COLO829 (cell line): ENCODE measurements at places on chromosomes 4 and X.

DNA sequence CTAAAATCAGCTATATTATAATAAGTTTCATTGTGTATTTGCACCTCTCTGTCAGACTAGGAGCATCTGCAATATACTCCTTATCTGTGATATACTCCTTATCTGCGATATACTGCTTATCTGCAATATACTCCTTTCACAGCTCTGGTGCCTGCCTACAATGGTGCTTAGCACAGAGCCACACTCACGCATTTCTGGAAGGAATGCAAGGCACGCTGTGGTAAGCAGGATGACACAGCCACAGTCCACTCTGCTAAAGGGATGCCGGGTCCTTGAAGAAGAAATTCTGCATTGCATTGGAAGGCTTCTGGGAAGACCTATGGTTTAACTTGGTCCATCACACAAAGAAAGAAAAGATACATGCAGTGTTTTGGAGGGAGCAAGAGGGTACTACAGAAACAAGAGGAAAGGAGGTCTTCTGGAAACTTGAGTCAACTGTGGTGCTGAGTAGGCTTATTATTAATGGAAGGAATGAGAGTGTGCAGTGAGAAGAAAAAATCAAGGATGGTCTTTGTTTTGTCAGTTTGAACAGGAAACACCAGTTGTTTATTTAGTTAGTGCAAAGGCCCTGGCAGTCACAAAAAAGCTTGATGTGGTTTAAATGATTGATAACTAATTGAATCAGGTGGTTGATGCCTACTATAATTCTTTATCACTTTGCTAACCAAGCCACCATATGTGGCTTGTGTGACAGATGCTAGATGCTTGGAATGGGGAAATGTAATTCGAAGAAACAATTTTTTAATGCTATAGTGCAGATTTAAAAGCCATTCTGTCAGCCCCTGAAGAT lies 342.3 kb downstream of the GRXCR1 start:
- no peak for DNase-seq

GRCh38 chr4:72006586-72006985 lies 25.2 kb upstream of the NPFFR2 start:
- peak; percentile 68 for DNase-seq

DNA sequence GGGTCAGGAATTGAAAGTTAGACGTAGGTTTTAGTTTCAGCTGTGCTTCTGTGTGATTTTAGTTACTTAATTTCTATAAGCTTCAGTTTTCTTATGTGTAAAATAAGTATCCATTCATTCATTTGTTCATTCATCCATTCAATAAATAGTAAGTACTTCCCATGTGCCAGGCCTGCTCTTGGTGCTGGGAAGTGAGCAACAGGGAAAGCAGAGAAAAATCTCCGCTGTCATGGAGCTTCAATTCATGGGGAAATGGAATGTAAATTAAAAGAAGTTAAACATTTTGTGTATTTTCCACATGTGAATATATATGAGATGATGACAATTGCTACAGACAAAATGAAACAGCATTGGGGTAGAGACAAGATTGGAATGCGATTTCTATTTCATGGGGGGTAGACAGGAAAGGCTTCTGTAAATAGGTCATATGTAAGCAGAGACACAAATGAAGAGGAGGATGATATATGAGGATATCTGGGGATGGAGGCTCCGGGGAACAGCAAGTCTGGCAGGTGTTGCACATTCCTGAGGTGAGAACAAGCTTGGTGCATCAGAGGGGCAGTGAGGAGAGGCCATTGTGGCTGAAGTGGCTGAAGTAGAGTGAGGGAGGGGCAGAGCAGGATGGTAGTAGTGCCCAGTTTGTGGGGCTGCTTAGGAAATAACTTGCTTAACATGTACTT lies 66.2 kb downstream of the FHIP1A start:
- no peak for DNase-seq

GRCh38 chr4:147794314-147794680 lies 62.4 kb downstream of the ARHGAP10 start:
- DNase-seq = no peak

GRCh38 chrX:10938365-10938923 lies 172.7 kb upstream of the HCCS start:
- DNase-seq = no peak

- DNase-seq = peak; percentile 10
Observed at GRCh38 chrX:44873415-44874276, 658 bp downstream of the KDM6A start.

- no peak for DNase-seq
Observed at GRCh38 chr4:177187371-177187770, 122.3 kb upstream of the NEIL3 start.

GRCh38 chr4:26719954-26720552 lies 136.2 kb downstream of the TBC1D19 start:
- DNase-seq = peak; percentile 5

- no peak for DNase-seq
Observed at GRCh38 chr4:44861756-44862155, 135.4 kb upstream of the GNPDA2 start.

- DNase-seq = no peak
Observed at GRCh38 chrX:153063315-153063714, 7.0 kb downstream of the PNMA3 start.

DNA sequence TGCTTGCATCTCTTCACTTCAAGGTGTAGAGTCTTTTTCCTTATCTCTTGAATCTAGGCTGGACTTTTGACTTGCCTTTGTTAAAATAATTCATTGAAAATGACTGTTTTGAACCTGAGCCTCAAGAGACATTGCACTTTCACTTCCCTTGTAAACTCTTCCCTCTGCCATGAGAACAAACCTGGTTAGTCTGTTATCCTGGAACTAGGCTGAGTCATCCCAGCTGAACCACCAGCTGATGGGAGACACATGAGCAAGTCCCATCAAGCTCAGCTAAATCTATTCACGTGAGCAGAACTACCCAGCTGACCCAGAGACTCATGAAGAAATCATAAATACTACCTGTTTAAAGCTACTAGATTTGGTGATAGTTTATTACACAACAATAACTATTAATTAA lies 202.3 kb upstream of the CENPE start:
- DNase-seq = peak; percentile 16

- DNase-seq = no peak
Observed at GRCh38 chr4:7425124-7425523, 9.6 kb downstream of the PSAPL1 start.

DNA sequence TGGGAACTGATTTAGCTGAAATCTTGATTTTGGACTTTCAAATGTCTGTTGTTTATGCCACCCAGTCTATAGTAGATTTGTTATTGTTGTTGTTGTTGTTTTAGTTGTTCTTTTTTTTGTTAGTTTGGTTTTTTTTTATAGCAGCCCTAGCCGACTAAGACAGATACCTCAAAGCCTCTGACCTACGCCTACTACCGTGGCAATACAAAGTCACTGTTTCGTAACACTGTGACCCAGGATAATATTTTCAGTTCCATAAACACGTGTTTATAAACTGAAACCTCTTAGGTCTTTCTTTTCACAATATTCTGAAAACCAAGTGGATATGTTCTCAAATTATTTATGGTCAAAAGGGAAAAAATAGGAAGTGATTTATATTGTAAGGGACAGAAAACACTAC lies 32.8 kb downstream of the VCX2 start:
- no peak for DNase-seq

- no peak for DNase-seq
Observed at GRCh38 chr4:18735740-18736268, 714.2 kb upstream of the LCORL start.

- no peak for DNase-seq
Observed at GRCh38 chrX:7191681-7192110, 43.7 kb upstream of the PUDP start.

GRCh38 chr4:67909905-67910584 lies 26.2 kb upstream of the TMPRSS11D start:
- DNase-seq = no peak

- DNase-seq = no peak
Observed at GRCh38 chr4:35238793-35239192, 1005.5 kb downstream of the ARAP2 start.

DNA sequence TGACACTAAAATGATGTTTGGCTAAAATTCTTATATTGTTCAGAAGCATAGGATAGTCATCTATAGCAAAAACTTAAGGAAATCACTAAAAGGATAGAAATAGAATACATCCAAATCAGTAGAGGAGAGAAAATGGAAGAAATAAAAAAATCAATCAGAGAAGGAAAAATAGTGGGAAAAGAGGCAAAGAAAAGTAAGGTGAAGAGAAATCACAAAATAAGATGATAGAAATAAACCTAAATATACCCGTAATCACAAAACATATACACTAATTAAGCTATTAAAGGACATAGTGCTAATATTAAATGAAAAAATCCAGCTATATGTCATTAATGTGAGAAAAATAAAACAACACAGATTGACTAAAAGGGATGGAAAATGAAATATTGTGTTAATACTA lies 6.3 kb downstream of the PGRMC2 start:
- no peak for DNase-seq

DNA sequence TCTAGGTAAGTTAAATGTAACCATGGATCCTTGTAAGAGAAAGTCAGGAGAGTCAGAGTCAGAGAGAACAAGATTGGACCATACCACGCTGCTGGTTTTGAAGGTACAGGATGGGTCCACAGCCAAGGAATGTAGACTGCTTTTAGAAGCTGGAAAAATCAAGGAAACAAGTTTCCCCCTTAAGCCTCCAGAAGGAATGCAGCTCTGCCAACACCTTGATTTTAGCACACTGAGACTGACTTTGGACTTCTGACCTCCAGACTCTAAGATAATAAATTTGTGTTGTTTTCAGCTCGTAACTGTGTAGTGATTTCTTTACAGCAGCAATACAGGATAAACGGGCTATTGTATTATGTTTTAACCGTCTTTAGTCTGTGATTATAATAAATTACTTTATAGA lies 108.0 kb upstream of the USP38 start:
- no peak for DNase-seq

GRCh38 chrX:72054779-72055489 lies 76.8 kb downstream of the RTL5 start:
- DNase-seq = no peak

- no peak for DNase-seq
Observed at GRCh38 chr4:83217721-83218522, 66.7 kb downstream of the COQ2 start.

DNA sequence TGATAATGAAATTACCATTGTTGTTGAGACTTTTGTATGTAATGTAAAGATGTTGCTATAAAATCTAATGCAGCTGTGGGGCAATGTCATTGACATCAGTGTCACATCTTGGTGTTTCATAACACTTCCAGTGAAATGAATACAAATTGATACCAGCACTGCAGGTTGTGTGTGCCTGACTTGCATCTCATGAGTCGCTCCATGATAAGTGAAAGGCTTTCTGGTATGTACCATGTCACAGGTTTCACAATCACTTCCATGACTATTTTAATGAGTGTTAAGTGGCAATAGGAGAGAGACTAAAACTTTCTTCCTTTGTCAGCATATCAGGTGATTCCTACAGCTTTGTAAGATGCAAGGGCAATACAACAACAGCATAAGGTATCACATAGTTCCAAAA lies 94.4 kb downstream of the ABCB7 start:
- no peak for DNase-seq

- DNase-seq = no peak
Observed at GRCh38 chr4:170243662-170244288, 154.0 kb upstream of the AADAT start.

- no peak for DNase-seq
Observed at GRCh38 chrX:13218758-13219157, 101.1 kb downstream of the ATXN3L start.

- DNase-seq = no peak
Observed at GRCh38 chr4:183397741-183398297, 46.6 kb upstream of the CDKN2AIP start.

GRCh38 chrX:18179446-18179845 lies 41.2 kb downstream of the BEND2 start:
- DNase-seq = no peak

GRCh38 chrX:123588723-123589122 lies 144.1 kb downstream of the THOC2 start:
- DNase-seq = no peak

- no peak for DNase-seq
Observed at GRCh38 chrX:115901241-115901640, 269.3 kb upstream of the AGTR2 start.

DNA sequence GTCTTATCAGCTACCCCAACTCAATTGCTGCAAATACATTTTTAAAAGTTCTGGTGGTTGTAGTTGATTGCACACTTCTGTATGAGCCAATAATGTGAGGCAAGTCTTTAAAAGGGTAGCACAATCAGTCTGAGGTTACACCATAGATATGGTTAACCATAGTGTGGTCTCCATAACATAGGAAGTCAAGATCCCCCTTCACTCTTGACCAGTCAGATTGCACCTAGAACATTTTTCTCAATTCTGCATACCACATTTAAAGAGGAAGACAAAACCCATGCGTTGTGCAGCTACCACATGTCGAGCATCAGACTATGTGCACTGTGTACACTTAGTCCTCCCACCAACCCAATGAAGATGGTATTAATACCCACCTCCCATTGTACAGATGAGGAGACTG lies 26.5 kb upstream of the CYBB start:
- no peak for DNase-seq

- DNase-seq = peak; percentile 75
Observed at GRCh38 chr4:155787113-155787710, 28.4 kb downstream of the GUCY1B1 start.

- DNase-seq = no peak
Observed at GRCh38 chr4:149029056-149029651, 586.9 kb upstream of the NR3C2 start.

GRCh38 chr4:31052519-31052918 lies 332.4 kb downstream of the PCDH7 start:
- DNase-seq = peak; percentile 66

DNA sequence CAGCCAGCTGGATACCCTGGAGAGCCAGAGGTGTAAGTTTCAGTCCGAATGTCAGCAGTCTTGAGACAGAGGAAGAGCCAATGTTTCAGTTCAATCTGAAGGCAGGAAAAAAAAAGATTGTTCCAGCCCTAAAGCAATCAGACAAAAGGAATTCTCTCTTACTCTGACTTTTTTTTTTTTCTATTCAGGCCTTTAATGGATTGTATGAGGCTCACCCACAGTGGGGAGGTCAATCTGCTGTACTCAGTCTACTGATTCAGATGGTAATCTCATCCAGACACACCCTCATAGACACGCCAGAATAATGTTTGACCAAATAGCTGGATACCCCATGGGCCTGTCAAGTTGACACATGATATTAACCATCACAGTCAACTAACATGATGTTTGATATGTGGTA lies 51.9 kb downstream of the TEX13A start:
- DNase-seq = no peak

DNA sequence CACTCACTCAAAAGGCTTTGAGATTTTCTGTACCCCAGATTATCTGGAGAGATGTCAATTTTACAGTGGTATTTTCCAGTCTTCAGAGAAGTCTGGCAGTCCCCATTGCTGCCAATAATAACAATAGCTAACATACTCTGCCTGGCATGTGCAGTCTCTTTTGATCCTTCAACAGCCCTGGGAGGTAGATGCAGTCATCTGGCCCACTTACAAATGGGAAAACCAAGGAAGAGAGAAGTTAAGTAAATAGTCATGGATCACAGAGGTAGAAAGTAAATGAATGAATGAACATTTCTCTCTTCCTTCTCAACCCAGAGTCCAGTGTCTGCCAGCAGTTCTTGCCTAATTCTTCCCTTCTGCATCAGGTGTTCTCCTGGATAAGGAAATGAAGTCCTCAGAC lies 113.0 kb upstream of the EDNRA start:
- DNase-seq = no peak
